ENCODE measurements at places on chromosomes 4 and X.

DNA sequence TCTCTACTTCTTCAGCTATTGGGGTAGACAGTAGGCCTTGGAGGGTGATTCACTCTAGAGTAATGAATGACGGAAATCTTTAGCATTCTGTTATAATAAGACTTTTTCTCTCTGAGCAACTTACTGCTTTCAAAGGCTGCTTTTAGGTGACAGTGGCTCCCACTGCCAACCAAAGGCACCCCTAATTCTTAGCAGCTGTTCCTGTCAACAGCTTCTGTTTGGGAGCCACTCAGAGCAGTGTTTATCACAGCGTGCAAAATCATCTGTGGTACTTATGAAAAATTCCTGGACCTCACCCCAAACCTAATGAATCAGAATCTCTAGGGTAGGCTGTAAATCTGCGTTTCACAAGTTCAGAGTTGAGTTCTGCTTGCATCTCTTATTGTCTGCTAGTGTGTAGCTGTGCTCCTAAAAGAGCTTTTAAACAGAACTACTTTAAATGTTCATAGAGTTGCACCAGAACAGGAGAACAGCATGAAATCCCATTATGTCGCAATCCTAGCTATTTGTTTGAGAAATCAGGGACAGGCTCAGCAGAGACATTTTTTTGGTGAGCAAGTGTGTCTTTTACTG, 52.8 kb upstream of the POU4F2 start:
- DNase-seq, result no peak

DNA sequence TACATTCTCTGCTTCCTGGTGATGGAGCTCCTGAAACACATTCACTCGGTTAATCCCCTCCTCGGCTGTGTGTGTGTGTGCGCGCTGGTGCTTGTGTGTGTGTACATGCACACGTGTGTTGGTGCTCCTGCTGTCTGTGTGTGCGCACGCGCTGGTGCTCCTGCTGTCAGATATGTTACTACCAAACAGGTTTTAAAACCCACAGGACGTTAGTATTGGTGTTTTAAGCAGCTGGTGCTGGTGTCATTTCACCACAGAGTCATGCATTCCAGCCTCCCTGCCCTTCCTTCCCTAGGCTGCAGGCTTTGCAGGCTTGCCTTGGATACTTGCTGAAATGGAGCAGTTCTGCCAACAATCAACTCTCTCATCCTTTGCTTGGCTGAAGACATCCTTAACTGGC, 48.1 kb upstream of the CPLX1 start:
- no peak for DNase-seq

DNA sequence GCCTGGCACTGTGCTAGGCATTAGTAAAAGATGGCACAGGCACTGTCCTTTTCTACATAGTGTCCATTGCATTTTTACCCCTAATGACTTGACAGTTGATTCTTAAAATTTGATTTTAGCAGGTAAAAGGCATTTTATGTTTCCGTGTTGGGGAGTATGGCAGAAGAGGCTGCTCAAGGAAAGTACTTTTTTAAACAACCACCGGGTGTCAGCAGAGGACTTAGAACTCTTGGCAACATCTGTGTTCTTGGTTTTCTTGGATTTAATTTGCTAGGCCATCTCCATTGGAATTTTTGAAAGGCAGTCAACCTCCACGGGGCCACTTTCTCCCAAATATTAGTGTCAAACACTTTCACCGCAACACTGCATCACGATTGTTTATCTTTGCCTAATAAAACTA, 102.9 kb downstream of the TSPAN7 start:
- DNase-seq, result peak; percentile 5

DNA sequence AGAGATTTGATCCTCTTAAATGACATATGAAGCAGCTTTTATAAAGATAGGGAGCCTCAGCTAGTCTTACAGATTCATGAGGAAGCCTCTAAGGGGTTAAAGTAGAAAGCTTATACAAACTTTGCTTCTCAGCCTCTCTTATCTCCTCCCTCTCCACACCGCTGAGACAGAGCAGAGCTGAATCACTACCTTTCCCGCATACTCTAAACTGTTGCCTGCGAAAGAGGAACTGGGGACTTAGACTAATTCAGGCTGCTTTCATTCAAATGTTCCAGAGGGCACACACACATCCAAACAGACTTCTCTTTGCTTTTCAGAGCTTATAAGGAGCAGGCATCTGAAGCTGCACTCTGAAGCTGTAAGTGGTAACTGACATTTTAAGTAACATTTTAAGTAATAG, at the start of gene SERTM2:
Gene SERTM2, plus strand, starts transcription at position 169 of the 400 bp plus-strand sequence. CDS start 7,213 bp downstream, outside the sequence.
- DNase-seq, result no peak

GRCh38 chrX:50691820-50692219, 122.2 kb downstream of the SHROOM4 start:
- DNase-seq, result peak; percentile 36

DNA sequence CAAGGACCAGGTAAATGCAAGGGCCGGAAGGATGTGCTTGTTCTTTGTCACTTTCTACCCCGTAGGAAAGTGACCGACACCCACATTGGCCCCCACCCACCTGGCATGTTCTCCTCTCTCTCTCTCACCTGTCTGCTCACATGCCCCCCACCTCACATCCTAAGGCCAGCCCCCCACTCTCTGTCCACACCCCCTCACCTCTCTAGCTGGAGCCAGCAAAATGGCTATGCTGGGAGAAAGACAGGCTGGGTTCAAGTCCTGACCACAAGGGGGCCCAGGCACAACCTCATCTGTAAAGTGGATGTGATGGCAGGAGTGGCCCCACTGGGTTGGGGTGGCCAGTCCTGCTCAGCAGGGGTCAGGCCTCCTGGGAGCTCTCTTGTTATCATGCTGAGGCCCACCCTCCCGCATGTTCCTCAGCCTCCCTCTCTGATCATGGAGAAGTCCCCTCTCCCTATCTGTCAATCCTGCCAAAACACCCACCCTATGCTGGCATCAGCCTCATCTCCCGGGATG, 1.7 kb upstream of the PPP2R2C start:
- DNase-seq, result no peak

DNA sequence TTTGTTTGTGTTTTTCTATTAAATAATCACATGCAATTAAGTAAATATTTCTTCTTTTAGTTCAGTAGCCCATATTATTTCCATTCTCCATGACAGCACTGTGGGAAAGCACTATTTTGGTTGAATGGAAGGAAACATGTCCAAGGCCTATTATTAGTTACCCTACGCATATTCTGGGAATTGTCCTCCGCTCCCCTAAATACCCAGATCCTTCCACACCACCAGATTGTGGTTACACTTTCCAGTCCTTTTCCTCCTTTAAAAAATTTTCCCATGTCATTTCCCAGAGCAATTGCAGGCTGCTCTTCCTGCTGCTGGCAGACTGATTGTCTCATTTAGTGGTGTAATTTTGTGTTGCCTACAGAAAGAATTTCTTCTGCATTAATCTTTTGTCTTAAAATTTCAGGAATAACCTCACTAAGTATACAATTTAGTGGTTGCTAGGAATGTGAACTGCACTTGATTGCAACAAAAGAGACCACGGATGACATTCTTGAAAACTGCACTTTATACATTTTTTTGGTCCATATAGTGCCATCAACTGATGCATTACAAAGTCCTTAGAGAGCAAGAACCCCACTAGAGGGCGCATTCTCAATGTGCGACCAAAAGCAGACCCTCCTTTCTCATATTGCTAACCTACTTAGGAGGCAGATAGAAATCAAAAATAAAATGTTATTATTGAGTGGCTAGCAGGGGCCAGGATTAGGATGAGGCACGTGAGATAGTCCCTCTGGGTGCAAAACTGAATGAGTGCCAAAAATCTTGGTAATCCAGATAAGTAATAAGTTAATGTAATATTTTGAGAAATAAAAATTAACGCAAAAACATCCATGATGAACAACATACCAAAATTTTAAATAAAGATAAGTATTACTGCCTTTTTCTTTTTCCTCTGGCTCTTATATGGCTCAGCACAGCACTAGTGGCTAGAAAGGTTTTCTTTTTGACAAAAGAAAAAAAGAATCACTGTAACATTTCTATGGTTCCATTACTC, 98.8 kb upstream of the IQCM start:
- DNase-seq, result peak; percentile 24

DNA sequence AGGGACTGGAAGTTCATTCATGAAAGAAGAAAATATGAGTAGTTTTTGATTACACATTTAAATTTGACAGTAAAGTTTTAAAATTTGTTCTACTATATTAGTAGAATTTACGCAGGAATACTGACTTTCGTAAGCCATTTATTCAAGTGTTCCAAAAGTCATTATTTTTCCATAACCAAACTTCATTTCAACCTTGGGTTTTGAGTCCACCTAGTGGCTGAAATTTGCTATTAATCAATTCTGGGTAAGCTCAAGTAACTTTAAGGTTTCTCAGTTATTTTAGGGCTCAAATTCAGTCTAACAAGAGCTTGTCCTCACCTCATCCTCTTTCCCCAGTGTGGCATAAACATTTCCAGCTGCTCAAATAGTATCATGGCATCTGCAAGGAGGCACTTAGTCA, 175.4 kb downstream of the SH3BGRL start:
- no peak for DNase-seq

DNA sequence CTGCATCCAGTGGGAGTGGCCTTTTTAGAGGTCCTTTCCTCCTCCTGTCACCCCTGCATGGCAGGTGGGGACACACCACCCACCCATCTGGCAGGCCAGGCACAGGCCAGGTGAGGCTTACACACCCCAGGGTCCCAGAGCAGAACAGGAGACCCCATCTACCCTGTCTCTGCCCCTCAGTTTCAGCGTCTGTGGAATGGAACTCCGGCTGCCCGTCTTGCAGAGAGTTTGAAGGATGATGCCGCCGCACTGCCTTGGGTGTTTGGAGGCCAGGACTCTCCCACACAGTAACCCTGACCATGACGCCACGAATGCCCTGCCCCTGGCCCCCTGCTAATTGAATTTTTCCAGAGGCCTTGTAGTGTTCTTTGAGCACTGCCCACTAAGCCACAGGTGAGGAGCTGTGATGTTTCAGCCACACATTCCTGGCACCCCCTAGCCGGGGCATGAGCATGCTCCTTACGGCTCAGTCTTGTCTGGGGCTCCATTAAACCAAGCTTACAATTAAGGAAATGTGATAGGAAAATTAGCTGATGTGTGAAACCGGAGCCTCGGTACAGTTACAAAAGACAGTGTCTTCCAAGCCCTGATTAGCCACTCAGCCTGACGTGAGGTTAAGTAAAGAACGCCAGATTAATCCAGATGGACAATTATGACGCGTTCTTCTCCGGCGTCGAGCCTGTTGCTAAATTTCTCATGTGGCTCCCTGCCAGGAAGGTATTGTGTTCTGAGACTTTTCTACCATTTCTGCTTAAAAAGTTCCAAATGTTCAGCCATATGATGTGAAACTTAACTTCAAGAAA, 39.3 kb downstream of the HMX1 start:
- no peak for DNase-seq

DNA sequence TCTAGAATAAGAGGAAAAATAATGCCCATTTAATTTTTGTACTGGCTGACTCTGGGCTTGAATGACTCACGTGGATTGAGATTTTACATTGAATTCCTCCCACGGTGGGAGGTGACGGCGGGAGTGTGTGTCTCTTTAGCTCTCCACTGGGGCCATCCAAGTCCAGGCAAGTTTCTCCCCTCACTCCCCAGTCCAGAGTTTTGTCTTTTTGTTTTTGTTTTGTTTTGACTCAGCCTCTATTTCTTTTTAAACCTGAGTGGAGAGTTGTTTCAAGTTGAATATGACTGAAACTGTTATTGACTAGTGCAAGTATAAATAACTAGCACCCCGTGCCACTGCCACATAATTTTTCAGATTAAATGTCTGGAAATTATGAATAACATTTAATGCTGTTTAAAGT, 13.6 kb downstream of the CHST7 start:
- DNase-seq, result no peak

DNA sequence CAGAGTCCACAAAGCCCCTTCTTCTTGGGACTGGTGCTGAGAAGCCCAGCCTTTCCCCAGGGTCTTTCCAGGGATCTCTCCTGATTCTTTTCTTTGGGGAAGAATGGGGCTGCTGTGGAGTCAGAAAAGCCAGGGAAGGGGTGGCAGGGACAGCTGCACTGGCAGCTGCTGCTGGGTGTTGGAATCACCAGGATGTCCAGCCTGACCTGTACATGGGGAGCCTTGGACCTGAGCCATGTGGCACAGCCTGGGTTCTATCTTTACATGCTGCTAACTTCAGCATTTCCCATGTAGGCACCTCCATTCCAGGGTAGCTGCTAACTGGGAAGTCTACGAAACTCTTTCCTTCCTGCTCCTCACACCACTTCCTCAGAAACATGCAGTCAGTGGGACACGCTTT, 36.0 kb downstream of the MED28 start:
- no peak for DNase-seq

DNA sequence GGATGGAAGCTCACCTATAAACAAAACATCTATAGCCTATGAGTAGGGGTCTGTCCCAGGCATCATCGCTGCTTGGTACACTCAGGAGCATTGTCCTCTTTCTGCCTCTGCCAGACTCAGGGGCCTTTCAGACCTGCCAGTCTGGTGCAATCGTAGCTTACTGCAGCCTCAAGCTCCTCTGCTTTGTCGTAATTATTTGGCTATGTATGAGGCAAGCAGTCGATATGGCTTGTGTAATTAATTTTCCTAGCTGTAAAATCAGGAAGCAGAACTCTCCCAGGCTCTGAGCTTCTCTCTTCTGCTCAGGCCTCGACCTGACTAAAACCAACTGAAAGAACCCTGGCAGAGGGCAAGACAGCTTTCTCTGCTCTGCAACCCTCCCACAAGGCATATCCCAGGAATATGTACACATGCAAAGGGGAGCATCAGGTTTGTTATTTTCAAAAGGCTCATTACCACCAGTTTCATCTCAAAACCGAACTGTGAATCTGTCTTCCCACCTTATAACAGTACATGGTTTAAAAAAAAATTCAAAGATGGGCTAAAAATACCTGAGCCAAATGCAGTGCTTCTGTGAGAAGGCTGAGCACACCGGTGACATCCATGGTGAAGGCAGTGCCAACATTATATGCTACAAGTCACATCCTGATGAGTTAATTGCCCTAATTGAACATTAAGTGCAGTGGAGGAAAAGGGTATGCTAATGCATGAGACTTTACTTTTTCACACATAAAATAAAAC, 309.2 kb upstream of the EMCN start:
- no peak for DNase-seq

DNA sequence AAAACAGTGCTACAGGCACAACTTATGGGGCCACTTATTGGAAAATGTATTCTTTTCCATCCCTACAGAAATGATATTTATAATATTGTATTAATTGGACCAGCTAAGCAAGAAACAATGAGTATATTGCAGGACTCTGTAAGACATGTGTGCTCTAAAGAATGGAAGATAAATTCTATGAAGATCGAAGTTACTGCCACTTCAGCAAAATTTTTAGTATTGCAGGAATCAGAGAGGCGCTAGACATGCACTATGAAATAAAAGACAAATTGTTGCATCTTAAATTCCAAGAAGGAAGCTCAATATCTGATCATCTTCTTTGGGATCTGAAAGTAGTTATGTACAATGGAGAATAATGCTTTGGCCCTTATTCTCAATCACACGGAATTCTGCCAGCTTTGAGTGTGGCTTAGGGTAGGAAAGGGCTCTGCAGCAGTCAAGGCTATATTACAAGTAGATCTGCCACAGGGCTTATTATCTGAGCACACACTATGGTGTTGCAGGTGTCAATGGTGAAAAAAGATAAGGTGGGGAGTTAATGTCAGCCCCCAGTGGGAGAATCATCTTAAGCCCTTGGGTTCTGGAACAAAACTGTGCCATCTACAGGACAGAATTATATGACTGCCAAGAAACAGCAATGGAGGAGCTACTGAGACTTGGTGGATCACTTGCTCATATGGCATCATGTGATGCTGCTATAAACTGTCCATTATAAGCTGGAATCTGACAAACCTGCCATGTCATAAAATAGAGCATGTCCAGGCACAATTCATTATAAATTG, 334.0 kb upstream of the NDST3 start:
- no peak for DNase-seq

All from NCI-H1092 (cell line).